ENCODE measurements at places on chromosomes 7 and 10.

- DNase-seq, result no peak
Observed at GRCh38 chr10:60663850-60664249, 114.4 kb upstream of the CDK1 start.

- no peak for DNase-seq
Observed at GRCh38 chr10:69262292-69262751, 16.0 kb upstream of the HK1 start.

DNA sequence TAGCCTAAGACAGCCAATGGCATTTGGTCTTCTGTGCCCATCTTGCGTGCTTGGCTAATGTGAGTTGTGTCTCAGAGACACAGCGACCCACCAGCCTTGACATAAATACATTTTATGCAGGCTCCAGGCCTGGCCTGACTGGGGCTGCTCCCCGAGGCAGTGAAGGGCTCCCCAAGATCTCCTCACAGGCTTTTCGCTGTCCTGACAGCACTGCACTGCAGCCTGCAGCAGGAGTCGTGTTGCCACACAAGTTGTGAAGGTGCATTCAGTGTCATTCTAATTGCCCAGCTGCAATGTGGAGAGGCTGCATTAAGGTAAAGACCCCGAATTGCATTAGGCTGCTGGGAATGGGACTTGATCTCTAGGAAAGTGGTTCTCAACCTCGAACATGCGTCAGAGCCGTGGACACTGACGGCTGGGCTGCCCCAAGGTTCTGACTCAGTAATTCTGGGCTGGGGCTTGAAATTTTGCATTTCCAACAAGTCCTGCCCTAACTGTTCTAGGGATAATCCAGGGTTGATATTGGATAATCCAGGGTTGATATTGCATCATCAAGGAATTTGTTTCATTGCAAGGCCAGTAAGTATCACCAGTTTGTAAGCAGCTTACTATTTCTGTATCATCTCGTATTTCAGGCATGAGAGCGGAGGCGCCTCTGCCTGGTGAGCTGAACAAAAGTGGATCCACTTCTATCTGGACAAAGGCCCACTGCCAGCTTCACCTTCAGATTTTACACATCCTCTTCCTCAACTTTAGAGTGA is 108.7 kb upstream of the INSIG1 start:
- no peak for DNase-seq

GRCh38 chr7:92904244-92905131 is 68.1 kb upstream of the CDK6 start:
- no peak for DNase-seq

- DNase-seq, result no peak
Observed at GRCh38 chr10:109821672-109822071, 101.6 kb downstream of the XPNPEP1 start.

GRCh38 chr7:101936611-101937231 is 119.3 kb downstream of the CUX1 start:
- peak; percentile 93 for DNase-seq

- no peak for DNase-seq
Observed at GRCh38 chr7:79430391-79430790, 23.1 kb downstream of the MAGI2 start.

GRCh38 chr7:51518646-51519045 is 202.0 kb upstream of the COBL start:
- DNase-seq, result no peak

DNA sequence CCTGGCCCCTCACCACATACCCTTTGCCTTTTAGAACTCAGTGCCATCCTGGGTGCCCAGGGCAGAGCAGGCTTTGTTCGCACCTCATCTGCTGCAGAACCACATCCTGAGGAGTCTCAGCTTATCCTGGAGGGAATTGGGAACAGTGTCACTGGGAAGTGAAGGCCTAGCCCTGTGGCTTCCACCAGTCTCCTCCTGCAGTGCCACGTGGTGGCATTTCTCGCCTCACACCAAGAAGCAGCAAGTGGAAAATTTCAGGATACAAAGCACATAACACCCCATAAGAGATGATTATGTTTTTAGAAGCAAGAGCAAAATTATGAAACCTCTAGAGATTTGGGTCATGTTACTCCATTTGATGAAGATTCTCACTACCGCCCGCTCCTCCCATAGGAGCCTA is 26.8 kb downstream of the UBE2D4 start:
- no peak for DNase-seq

DNA sequence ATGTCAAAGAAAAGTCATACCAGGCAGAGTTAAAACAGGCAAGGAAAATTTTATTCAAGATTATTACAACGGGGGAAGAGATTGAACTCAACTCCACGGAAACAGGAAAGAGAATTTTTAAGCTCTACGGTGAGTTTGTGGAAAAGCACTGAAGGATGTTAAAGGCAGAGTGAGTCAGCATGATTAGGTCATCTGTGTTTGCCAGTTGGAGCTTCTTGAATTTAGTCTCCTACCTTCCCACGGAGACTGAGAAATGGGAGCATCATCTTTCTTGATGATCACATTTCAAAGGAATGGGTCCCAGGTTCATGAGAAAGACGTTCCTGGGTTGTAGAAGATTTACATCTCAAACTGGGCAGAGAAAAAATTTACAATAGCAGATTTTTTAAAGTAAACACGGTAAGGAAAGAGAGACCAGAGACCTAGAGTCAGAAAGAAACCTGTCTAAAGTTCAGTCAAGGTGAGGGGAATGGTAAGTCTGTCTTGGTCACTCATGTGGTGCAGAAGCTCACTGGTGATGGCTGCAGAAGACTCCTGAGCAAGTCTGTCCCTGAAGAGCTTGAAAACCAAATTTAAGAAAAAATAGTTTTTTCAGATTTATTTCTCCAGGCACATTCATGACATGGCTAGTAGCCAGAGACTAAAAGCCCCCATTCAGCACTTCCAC is 516.9 kb upstream of the LRRN3 start:
- DNase-seq, result no peak

GRCh38 chr7:54360075-54360840 is 181.9 kb upstream of the VSTM2A start:
- DNase-seq, result no peak

- DNase-seq, result no peak
Observed at GRCh38 chr7:104934665-104935064, 79.3 kb upstream of the KMT2E start.

- DNase-seq, result no peak
Observed at GRCh38 chr10:43393606-43394360, 15.2 kb downstream of the HNRNPF start.

DNA sequence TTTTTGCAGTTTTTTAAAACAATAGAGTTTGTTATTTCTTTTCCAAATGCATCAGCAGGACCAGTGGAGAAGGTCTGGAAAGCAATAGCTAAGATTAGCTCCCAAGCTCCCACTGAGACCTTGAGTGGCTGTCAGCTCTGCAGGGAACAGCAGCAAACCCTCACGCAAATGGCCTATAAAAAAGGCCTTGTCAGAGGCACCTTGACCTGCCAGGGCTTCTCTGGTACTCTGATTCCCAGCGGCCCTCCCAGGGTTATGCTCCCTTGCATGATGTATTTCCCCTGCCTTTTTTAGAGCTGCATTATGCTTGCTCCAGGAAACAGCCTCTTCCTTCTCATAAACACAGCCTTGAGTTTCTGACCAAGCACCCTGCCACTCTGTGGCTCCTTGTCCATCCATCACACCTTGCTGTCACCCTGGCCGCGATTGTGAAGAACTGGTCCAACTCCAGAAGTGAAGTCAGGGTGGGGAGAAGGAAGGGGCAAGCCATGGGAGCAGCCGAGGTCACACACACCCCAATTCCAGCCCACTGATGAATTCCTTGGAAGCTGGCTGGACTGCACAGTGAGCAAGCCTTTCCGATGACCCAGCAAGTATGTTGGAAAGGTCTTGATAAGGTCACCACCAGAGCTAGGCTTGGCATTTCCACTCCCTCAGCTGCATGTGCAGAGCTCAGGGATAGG is 35.3 kb upstream of the NKX2-3 start:
- no peak for DNase-seq

Measured in H9 (cell line).